ENCODE measurements at places on chromosomes 2 and 18. TPM values are rescaled to one million over a fixed set of nuclear protein-coding genes. Genes with fewer than 3 reads are reported as not detected.

- H3K4me3 ChIP-seq, result no peak overlapping the region
- no peaks in the 10 kb centered on the region for H3K36me3 ChIP-seq
- no peaks in the 10 kb centered on the region for H3K27me3 ChIP-seq
- H3K27ac ChIP-seq, result no peak overlapping the region
- DNase-seq, result no peak
These were observed 68.7 kb downstream of the DIS3L2 start for GRCh38 chr2:232030229-232030628.

Gene MOGAT1
- total RNA-seq, result not detected

Gene SKOR2
- total RNA-seq, result not detected

DNA sequence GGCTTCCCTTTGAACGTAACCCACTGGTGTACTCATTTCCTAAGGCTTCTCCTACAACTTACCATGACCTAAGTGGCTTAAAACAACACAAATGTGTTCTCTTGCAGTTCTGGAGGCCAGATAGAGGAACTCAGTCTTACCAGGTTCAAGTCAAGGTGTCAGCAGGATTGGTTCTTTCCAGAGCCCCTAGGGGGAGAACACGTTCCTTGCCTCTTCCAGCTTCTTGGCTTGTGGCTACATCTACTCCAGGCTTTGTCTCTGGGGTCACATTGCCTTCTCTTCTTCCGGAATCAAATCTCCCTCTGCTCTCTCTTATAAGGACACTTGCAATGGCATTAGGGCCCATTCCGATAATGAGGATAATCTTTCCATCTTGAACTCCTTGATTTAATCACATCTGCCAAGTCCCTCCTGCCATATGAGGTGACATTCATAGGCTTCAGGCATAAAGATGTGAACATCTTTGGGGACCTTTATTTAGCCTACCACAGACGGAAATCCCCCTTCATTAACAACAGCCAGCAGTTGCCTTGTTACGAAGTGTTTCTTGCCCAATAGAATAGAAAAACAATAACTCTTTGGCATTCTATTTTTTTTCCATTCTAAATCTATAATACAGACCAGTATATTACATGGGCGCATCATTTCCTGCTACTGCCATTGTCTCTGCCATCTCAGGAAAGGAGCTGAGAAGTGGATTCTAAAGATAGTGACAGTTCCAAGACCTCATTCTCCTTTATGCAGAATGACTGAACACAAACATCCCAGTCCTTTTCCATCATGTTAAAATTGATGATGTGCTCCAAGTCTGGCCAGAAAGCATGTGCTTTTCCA is 362.0 kb downstream of the ZNF521 start:
- H3K36me3 ChIP-seq, result no peaks in the 10 kb centered on the region
- no peaks in the 10 kb centered on the region for H3K27me3 ChIP-seq
- no peak for DNase-seq
- H3K4me3 ChIP-seq, result no peak overlapping the region

DNA sequence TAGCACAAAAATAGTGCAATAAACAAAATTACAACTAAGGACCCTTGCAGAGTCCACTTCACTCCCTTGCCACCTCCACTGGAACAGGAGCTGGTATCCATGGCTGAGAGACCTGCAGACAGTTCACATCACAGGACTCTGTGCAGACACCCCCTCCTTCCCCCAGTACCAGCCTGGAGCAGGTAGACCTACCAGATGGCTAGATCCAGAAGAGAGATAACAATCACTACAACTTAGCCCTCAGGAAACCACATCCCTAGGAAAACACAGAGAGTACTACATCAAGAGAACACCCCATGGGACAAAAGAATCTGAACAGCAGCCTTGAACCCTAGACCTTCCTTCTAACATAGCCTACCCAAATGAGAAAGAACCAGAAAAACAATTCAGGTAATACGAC is 49.8 kb downstream of the FBXO15 start:
- H3K27ac ChIP-seq, result no peak overlapping the region
- no peaks in the 10 kb centered on the region for H3K4me1 ChIP-seq
- no peak for DNase-seq
- H3K36me3 ChIP-seq, result no peaks in the 10 kb centered on the region

Gene RTKN
- total RNA-seq, result 76.4 TPM

DNA sequence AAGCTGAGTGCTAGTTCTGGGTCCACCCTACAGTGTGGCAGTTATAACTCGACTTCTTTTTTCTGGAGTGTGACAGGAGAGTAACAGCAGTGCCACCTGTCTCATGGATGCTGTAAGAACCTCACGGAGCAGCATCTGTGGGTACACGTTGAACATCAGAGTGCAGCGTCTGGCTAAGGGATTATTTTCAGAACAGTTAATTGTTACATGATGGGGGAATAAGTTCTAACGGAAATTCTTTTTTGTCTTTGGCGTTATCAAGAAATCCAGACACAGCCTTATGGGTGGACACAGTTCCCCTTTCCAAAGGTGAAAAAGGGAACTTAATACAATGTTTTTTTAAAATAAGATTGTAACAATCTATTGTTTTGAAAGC is 28.3 kb upstream of the TOGARAM2 start:
- H3K36me3 ChIP-seq, result peaks cover 7% of the 10 kb centered on the region
- H3K4me3 ChIP-seq, result no peak overlapping the region
- no peak overlapping the region for H3K27ac ChIP-seq
- peak; percentile 15 for DNase-seq
- H3K27me3 ChIP-seq, result no peaks in the 10 kb centered on the region
- no peaks in the 10 kb centered on the region for H3K4me1 ChIP-seq

GRCh38 chr2:217688494-217688893 is 314.3 kb downstream of the TNS1 start:
- peaks cover 6% of the 10 kb centered on the region for H3K4me1 ChIP-seq
- H3K27ac ChIP-seq, result peak overlapping the region; percentile 58
- DNase-seq, result no peak
- no peaks in the 10 kb centered on the region for H3K27me3 ChIP-seq
- H3K36me3 ChIP-seq, result no peaks in the 10 kb centered on the region
- no peak overlapping the region for H3K4me3 ChIP-seq

GRCh38 chr18:79591032-79591308 is 88.6 kb upstream of the CTDP1 start:
- no peak overlapping the region for H3K4me3 ChIP-seq
- H3K27ac ChIP-seq, result no peak overlapping the region
- peak; percentile 56 for DNase-seq
- no peaks in the 10 kb centered on the region for H3K4me1 ChIP-seq
- no peaks in the 10 kb centered on the region for H3K36me3 ChIP-seq
- no peaks in the 10 kb centered on the region for H3K27me3 ChIP-seq

GRCh38 chr18:48238636-48239035 is 170.5 kb downstream of the ZBTB7C start:
- H3K4me1 ChIP-seq, result no peaks in the 10 kb centered on the region
- DNase-seq, result no peak
- no peaks in the 10 kb centered on the region for H3K27me3 ChIP-seq
- H3K27ac ChIP-seq, result no peak overlapping the region

DNA sequence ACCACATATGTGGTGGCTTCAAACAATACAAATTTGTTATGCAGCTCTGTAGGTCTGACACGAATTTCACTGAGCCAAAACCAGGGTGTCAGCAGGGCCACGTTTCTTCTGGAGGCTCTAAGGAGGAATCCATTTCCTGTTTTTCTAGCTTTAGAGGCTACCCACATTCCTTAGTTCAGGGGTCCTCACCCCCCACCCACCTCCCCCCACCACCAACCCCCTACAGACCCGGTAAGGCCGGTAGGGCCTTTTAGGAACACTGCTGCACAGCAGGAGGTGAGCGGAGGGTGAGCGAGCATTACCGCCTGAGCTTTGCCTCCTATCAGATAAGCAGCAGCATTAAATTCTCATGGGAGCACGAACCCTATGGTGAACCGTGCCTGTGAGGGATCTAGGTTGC is 10.6 kb upstream of the SLC39A10 start:
- H3K4me1 ChIP-seq, result no peaks in the 10 kb centered on the region
- no peak overlapping the region for H3K27ac ChIP-seq
- no peak overlapping the region for H3K4me3 ChIP-seq
- no peaks in the 10 kb centered on the region for H3K36me3 ChIP-seq
- H3K27me3 ChIP-seq, result no peaks in the 10 kb centered on the region
- no peak for DNase-seq

DNA sequence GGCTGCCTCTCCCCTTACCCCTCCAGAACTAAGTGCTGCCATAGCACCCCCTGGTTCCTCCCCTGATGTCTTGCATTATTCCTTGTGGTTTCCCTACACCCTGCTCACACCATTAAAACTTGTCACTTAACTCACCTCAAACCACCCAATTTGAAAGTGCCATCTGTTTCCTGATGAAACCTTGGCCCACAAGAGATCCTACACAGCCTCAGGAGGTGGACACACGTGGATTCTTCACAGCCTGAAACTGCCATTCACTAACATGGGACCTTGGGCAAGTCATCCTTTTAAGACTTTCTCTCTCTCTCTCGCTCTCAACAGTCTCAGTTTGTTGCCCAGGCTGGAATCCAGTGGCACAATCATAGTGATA is 27.5 kb upstream of the FAM124B start:
- no peaks in the 10 kb centered on the region for H3K36me3 ChIP-seq
- no peak for DNase-seq
- no peaks in the 10 kb centered on the region for H3K4me1 ChIP-seq
- no peaks in the 10 kb centered on the region for H3K27me3 ChIP-seq
- no peak overlapping the region for H3K27ac ChIP-seq

DNA sequence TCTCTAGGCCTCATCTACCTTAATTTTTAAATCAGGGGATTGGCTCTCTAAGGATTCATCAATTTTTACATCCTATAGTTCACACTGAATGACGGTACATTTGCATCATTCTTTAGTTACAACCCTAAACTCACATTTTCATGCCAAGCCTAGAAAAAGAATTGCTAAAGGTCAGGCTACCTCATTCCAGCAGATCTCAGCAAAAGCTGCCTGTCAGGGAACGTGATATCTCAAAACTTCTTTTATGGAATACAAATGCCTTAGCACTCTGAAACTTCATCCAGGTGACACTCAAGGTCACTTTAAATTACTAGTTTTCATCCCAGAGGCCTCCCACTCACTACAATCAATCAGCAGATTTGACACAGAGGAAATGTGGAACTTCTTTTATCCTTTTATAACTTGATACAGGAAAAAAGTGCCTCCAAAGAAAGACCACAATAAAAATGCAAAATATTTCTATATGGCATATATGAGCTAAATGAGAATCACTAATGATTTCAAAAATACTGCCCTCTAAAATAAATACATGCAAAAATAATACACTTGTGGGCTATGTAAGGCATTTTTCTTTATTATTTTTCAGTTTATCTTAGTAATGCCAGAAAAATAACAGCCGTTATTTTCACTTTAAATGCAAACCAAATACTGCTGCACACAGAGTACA is 91.5 kb downstream of the ARHGEF33 start:
- H3K27ac ChIP-seq, result no peak overlapping the region
- no peaks in the 10 kb centered on the region for H3K4me1 ChIP-seq
- H3K4me3 ChIP-seq, result no peak overlapping the region

GRCh38 chr2:6525475-6525964 is 340.2 kb downstream of the CMPK2 start:
- H3K4me3 ChIP-seq, result no peak overlapping the region
- DNase-seq, result no peak
- no peaks in the 10 kb centered on the region for H3K36me3 ChIP-seq
- no peak overlapping the region for H3K27ac ChIP-seq
- no peaks in the 10 kb centered on the region for H3K4me1 ChIP-seq

Gene UCN
- 1.4 TPM for total RNA-seq

Gene FOXD4L1
- total RNA-seq, result 0.19 TPM

- no peak for DNase-seq
- no peaks in the 10 kb centered on the region for H3K4me1 ChIP-seq
- no peaks in the 10 kb centered on the region for H3K27me3 ChIP-seq
- H3K36me3 ChIP-seq, result no peaks in the 10 kb centered on the region
- no peak overlapping the region for H3K27ac ChIP-seq
- H3K4me3 ChIP-seq, result no peak overlapping the region
These were observed 12.2 kb downstream of the HRH4 start for GRCh38 chr18:24472591-24472990.

Measured in kidney (tissue), 22 donors.